Keratinocyte (primary cell): ENCODE measurements at places on chromosomes 1 and 21. TPM values are rescaled to one million over a fixed set of nuclear protein-coding genes. Genes with fewer than 3 reads are reported as not detected.

DNA sequence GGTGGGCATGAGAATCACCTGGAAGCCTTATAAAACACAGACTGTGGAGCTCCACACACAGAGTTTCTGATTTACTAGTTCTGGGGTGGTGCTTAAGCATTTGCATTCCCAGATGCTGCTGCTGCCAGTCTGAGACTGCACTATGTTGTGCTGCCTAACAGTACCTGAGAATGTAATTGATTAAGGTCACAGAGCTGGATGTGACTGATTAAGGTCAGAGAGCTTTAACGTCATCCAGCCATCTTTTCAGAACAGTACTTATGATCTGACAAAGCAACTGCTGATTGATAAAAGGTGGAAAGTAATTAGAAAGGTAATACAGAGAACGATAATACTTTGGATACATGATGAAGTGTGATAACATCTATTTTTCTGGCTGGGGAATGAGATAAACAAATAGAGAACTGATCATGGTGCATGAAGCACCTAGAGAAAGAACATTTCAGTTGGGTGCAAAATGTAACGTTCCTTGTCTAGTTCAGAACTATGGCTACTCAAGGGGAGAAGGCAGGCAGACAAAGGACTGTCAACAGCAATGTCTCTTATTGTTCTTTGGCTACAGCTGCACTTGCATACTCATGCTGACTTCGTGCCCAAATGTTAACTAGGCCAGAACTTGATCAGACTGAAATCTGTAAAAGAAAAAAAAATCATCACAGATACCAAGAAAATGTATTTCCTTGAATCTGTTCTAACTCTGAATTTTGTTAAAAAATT, 3.7 kb upstream of the UCK2 start:
- no peak for DNase-seq

GRCh38 chr1:114395863-114396262, 115.1 kb downstream of the TRIM33 start:
- no peak for DNase-seq

CLEC20A gene
- polyA plus RNA-seq = not detected in 3 replicates

CHIA gene
- polyA plus RNA-seq = not detected in 3 replicates
